Progenitor cell of endocrine pancreas (in vitro differentiated cells): ENCODE measurements at places on chromosomes 2 and 18. TPM values are rescaled to one million over a fixed set of nuclear protein-coding genes. Genes with fewer than 3 reads are reported as not detected.

The SERPINB11 gene
- total RNA-seq = not detected in 2 replicates

The UGT1A3 gene
- total RNA-seq = not detected in 2 replicates

The UGT1A5 gene
- total RNA-seq = not detected in 2 replicates

The LRRFIP1 gene
- total RNA-seq = 68.6 and 71.4 TPM in 2 replicates

The GRHL1 gene
- 13.4 and 14.4 TPM in 2 replicates for total RNA-seq

The CTAGE1 gene
- total RNA-seq = not detected in 2 replicates

The COLEC12 gene
- total RNA-seq = 0.55 and 0.69 TPM in 2 replicates

The FEV gene
- total RNA-seq = 13.5 and 15.6 TPM in 2 replicates

The CRYGC gene
- not detected in 2 replicates for total RNA-seq

The PIAS2 gene
- total RNA-seq = 36.3 and 42.6 TPM in 2 replicates

The CHRND gene
- total RNA-seq = 0.12 TPM in 1 of 2 replicates, not detected in the other

The TUBA4B gene
- total RNA-seq = not detected in 2 replicates

The OR6B3 gene
- total RNA-seq = not detected in 2 replicates

The FTCDNL1 gene
- 0.73 and 1.2 TPM in 2 replicates for total RNA-seq

The KIAA2012 gene
- total RNA-seq = not detected in 2 replicates

The DYSF gene
- 1.4 and 1.6 TPM in 2 replicates for total RNA-seq

The FKBP7 gene
- total RNA-seq = 14.0 and 15.8 TPM in 2 replicates

The HOXD8 gene
- total RNA-seq = not detected in 2 replicates

The RIT2 gene
- total RNA-seq = not detected in 2 replicates

The KCNG2 gene
- not detected in 2 replicates for total RNA-seq

The TWIST2 gene
- total RNA-seq = not detected in 2 replicates

The RNPEPL1 gene
- total RNA-seq = 50.8 and 52.2 TPM in 2 replicates

The PKDCC gene
- total RNA-seq = 334 and 335 TPM in 2 replicates

The ADD2 gene
- 1.1 and 1.3 TPM in 2 replicates for total RNA-seq

The STAT4 gene
- total RNA-seq = 18.8 and 23.4 TPM in 2 replicates

The MRPL44 gene
- total RNA-seq = 26.1 and 27.3 TPM in 2 replicates

The SKOR2 gene
- total RNA-seq = not detected in 2 replicates

The NR4A2 gene
- 7.9 and 8.3 TPM in 2 replicates for total RNA-seq

The CCBE1 gene
- 1.1 and 1.2 TPM in 2 replicates for total RNA-seq

The CNTNAP5 gene
- 5.3 and 8.9 TPM in 2 replicates for total RNA-seq

The AQP12A gene
- not detected in 2 replicates for total RNA-seq
